NCI-H2081 (cell line): ENCODE measurements at places on chromosomes 16 and 17.
A peak's percentile ranks its signal among the peaks of the same experiment; 100 is the strongest.

DNA sequence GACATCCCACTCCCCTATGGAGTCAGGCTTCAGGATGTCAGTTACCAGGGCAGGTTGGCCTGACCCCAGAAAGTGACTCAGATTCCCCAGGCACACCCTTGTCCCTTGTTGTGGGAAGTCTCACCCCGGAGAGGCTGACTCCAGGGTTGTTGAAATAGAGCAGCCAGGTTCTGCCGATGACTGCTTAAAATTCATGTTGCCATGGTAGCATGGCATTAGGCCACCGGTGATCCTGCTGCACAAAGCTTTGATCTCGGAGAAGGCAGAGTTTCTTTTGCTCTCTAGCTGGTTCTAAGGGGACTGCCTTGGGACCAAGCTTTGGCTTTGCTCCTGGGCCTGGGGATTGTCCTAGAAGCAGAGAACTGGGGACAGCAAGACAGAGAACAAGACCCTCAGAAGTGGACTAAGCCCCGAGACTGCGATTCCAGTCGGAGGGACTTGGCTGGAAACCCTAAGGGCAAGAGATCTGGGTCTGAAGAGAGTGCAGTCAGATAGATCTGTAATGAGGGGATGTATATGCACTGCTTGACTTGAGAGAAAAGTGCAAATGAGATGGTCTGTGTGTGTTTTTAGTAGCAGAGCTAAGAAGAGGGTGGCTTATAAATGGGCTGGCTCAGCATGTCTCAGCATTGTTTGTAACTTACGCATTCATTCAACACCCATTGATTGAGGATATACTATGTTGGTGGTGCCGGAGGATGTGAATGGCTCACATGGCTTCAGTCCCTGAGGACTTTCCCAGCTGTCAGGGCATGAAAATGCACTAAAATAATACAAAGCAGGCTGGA lies 106.9 kb downstream of the RGS9 start:
- peak; percentile 44 for DNase-seq

- DNase-seq, result no peak
Measured at GRCh38 chr16:23941963-23942564, 106.3 kb downstream of the PRKCB start.

- no peak for DNase-seq
Measured at GRCh38 chr16:85521552-85522307, 91.4 kb upstream of the GSE1 start.

DNA sequence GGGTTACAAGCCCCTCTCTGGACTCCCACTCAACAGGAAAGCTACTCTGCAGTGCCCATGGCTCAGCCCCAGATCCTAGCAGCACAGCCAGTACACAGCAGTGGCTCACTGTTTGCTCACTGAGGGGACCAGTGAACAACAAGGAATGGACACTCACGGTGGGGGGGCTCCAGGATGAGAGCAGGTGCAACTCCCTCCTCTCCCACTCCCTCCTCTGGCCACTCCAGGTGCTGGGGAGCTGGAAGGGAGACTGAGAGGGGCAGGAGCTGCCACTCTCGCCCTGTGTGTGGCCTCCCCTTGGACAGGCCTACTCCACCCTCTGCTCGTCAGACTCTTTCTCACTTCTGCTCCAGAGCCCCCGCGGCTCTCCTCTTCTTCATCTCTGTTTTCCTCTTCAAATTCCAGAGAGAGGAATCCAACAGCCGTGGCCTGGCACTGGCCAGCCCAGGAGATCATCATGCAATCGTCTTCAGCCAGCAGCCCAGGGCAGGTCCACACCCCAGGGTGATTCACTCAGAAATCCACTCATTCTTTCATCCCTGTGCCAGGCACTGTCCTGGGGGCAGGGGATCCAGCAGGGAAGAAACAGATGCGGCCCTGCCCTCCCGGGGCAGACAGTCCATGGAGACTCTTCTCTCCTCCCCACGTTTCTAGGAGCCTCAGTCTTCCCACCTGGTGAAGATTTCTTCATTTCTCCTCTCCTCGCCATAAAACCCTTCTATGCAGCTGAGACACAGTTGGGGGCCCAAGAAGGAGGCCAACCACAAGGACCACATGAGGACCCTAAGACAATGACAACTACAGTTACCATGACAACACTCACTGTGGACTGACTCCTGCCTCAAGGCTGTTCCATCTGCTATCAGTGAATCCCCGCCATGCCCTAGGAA lies 30.7 kb downstream of the CFAP20 start:
- no peak for DNase-seq
